ENCODE measurements at places on chromosomes 2 and 18. TPM values are rescaled to one million over a fixed set of nuclear protein-coding genes. Genes with fewer than 3 reads are reported as not detected.

SLC4A5 gene
- total RNA-seq: 7.0 TPM

PHLPP1 gene
- 32.8 TPM for total RNA-seq

MAPRE2 gene
- total RNA-seq: 32.9 TPM

ZSWIM2 gene
- total RNA-seq: not detected

EFR3B gene
- total RNA-seq: 0.10 TPM

HTR2B gene
- total RNA-seq: not detected

EMILIN1 gene
- total RNA-seq: 0.19 TPM

GREB1 gene
- 0.54 TPM for total RNA-seq

CHRND gene
- not detected for total RNA-seq

ITSN2 gene
- total RNA-seq: 45.4 TPM

DNA sequence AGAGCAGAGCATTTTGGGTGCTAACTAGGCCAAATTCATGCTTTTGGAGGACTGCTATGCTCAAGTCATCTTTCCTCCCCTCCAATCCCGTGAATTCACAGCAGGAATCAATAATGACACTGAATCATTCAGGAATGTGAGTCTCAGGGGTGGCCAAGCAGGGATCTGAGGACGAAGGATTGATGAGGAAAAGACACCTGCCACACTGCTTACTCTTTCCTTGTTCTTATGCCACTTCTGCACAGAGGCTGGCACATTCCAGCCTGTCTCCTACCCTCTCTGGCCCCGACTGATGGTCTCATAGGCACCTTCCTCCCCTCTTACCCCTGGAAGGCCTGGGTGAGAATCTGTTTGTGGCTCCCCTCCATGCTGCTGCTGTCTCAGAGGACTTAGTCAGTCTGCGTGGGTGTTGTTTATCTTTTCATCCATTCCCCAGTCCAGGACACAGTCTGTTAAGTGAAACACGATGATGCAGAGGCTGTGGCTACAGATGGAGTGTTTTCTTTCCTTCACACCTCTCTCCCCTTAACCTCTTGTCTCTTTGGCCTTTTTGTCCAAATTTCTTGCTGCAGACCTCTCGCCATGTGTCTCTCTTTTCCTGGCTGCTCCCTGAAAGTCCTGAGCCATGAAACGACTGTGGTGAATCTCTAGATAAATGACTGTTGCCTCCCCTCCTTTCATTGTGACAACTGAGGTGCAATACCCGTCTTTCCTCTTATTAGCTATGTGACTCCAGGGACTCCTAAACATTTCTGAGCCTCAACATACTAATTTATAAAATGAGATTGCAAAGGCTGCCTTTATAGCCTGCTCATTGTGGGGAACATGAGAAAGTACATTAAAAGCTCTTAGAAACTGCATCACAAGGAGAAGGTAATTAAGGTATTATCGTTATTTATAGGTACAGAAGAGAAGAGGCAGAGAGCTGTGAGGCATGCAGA, 86.9 kb downstream of the RDH14 start:
- DNase-seq: no peak

GRCh38 chr2:208648368-208648767, 241.8 kb downstream of the PTH2R start:
- DNase-seq: no peak

- DNase-seq: no peak
These were observed 142.9 kb upstream of the ZSWIM2 start for GRCh38 chr2:186991766-186992417.

GRCh38 chr18:74806700-74807416, 209.2 kb downstream of the ZNF407 start:
- peak; percentile 14 for DNase-seq

DNA sequence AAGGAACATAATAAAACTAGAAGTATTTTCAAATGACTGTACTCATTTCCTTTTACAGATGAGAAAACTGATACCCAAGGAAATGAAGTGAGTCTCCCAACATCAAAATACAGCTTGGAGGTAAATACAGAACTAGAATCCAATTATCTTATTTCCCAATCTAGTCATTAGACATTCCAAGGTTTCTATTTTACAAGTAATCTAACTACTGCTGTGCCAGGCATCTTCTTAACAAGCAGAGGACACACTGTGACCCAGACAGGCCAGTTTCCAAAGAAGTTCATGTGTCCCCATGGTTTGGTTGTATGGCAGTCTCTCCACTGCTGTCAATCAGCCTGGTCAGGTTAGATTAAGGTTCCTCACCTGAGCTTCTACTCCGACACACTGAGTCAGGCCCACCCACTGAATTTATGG, 143.5 kb downstream of the THADA start:
- DNase-seq: no peak

- peak; percentile 62 for DNase-seq
These were observed 633 bp downstream of the NABP1 start for GRCh38 chr2:191678437-191679100.

DNA sequence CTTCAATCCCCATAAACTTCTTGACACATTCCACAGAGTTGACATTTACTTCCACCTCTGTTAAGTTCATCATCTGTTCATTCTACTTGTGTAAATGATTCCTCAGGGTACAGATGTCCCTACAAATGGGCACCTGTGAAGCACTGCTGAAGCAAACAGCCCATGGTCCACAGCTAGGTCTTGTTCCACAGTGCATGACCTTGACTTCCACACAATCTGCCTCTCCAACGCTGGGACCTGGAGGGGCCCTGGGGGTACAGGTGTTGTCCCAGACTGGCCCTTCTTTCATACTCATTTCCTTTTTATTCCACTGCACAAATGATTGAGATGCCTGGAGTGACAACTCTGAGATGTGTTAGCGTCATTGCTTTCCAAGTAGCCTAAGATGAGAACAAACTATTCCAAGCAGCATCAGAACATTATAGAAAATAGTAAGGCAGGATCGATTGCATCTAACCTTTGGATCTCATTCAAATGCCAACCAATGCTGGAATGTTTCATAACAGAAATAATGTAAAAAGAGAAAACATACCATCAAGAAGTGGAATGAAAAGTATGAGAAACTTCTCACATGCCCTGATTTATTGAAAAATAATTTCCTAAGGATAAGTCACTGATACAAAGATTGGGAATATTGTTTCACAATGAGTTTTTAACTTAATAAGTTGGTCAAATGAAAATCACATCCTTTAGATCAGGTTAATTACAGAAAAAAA, 31.2 kb downstream of the PIEZO2 start:
- DNase-seq: no peak

DNA sequence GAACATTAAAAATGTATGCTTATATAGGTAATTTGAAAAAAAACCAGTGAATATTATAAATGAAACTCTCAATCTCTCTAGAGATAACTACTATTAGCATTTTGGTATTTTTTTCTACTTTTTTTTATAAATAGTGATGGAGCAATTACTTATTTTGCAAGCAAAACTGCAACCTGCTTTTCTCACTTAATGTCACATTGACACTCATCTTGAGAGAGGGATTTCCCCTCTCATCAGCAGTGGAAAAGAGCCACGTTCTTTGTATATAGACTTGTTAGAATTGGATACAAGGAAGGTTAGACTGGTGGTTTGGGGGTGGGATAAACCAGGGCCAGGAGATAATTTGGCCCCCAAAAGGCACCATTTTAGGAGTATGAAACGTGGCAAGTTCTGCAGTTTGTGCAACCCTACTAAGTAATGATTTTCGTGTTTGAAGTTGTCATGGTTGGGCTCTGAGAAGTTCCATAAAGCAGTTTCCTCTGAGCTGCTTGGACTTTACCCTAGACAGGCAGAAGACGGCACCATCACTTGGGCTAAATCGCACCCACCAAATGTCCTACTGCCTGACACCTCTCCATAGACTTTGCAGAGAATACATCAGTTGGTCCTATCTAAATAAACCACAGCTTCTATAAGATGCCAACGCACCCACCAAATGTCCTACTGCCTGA, 194.0 kb downstream of the ACTR3 start:
- no peak for DNase-seq

DNA sequence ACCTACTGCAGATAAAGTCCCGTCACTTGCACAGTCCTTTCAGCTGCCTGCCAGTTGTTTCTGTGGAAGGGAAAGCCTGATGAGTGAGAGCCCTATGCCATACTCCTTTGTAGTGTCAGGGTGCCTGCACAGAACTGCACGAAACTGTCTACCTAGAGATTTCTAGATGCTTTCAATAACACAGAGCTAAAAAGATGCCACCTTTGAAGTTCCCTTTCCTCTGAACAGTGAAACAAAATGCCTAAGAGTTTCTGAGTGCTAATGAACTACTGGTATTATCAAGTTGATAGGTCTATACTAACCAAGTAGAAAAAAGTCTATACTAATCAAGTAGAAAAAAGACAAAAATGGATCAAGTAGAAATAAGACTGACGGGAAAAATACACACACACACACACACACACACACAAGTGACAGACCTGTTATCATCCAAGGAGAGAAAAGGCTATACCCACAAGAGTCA, 79.0 kb downstream of the TLK1 start:
- no peak for DNase-seq

DNA sequence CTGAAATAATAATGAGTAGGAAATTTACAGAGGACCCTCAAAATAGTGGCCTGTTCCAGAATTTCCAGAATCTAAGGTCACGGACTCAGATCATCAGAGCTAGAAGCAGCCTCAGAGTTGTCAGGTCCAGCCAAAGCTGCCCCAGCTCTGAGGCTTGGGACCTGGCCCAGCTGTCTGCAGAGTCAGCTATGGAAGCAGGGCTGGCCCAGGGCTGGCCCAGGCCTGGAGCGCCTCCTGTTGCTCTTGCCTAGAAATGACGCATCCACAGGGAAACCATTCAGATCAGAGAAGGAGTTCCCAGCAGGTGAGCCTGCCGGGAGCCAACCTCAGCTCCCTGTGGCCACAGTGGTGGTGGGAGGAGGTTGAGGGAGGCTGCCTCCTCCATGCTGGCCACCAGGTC, 106.7 kb upstream of the ARL4C start:
- no peak for DNase-seq

DNA sequence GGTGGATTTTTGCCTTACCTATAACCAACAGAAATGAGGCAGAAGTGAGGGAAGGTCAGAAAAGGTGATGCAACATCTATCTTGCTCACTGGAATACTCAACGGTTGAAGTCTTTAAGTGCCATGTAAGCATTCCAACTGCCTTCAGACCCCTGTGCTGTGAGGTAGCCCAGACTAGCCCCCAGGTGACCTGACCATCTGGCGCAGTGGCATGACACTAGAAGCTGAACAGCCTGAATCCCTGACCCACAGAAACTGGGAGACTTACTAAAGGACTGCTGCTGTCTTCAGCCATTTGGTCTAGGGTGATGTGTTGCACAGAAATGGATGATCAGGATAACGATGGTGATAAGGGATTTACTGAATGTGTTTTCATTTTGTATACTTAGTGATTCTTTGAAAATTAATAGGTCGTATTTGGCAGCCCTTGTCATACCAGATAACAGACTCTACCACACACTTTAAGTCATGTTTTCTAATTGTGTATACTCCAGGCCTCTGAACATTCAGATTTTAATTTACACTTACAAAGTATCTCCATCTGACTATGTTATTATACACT, 161.5 kb downstream of the STK39 start:
- DNase-seq: no peak

- DNase-seq: peak; percentile 68
These were observed 62.9 kb upstream of the CTIF start for GRCh38 chr18:48475635-48476549.

DNA sequence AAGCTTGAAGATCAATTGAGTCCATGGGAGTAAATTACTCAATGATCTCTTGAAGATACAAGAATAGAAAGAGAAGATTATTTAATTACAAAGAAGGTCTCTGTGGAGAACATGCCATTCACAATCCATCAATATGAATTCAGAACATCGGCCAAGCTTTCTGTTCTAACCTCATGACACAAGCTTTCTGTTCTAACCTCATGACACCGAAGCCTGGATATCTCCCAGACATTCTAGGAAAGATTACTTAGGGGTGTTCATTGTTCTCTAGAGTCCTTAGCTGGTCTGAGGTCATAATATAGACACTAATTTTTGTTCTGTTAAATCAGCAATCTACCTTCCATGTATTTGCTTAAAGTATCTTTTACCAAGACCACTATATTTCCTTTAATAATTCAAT, 95.5 kb downstream of the RDH14 start:
- DNase-seq: no peak

DNA sequence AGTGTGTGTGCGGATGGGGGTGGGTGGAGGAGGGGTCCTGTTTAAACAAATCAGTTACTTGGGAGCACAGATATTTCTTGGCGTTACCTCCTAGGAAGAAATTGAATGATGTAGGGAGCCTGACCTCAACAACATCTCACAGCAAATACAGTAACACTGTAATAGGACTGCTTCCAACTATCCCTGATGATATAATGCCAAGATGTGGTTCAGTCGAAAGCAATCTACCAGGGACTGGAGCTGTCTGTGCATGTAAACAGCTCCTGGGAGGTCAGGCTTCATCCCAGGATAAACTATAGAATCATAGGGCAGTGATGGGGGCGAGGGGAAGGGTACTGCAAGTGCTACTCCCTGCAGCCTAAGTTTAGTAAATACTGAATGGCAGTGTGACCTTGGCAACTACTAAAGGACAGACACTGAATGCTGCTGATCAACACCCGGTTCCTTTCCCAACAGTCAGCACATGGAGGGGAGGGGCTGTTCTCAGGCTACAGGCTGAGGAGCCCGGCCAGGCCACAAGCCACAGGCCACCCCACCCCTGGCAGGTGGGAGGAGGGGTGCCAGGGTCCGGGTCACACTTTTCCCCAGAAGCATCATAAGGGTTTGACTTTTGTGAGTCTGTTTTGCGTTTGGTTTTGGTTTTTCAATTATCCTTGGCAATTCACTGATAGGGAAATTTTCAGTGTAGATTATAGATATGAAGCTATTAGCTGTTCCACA, 85.3 kb upstream of the ZNF397 start:
- DNase-seq: no peak

DNA sequence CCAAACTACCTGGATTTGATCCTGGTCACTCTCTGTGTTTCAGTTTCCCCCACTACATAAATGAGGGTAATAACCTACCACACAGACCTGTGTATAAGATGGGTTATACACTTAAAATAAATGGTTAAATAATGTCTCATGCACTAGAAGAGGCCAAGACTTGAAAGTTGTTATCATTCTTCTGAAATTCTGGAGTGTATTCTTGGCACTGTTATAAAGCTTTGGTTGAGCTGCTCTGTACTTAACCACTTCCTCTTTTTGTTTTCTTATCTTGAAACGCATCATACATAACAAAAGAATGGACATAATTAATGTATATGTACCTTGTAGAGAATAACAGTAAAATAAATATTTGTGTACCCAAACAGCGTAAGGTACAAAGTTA, 281.0 kb downstream of the AFF3 start:
- no peak for DNase-seq

DNA sequence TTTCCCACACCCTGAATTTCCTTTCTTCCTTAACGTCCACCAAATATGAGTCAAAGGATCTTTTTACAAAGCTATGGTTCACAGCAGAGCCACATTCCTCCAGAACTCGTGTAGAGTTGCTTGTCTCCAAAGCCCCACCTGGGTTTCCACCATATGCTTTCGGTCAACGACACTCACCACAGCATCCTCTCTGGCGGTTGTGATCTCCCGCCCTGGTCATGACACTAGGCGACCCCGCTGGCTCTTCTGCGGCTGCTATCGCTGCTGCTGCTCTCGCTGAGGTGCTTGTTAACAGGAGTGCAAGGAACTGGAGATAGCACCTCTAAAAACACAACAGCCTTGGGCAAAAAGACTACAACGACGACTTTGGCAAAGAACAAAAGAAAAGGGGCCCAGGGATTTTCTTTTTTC, 340 bp downstream of the SLC40A1 start:
- peak; percentile 17 for DNase-seq

GRCh38 chr2:236675051-236675450, 105.4 kb downstream of the ACKR3 start:
- DNase-seq: no peak

- no peak for DNase-seq
These were observed 181.4 kb downstream of the BARD1 start for GRCh38 chr2:214628091-214628490.

Measured in Calu3 (cell line).